LoVo (cell line): ENCODE measurements at places on chromosomes 6 and 20.

DNA sequence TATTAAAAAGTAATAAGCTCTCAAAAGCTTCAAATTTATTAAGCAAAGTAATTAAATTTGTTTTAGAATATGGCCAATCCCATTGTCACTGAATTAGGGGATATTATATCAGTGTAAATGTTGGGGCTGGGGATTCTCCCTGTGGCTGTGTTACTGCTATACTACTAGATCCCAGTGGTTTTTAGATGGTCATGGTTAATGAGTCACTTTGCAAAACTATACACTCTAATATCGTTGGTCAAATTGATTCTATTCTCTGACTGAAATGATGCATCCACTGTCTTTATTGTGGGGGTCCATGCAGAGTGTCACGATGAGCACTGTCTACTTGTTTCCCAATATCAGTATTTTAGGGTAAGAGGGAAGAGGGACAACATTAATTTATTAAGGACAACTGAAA lies 336.9 kb upstream of the PREP start:
- DNase-seq: no peak

- DNase-seq: no peak
Measured at GRCh38 chr6:160960839-160961238, 30.7 kb upstream of the MAP3K4 start.

DNA sequence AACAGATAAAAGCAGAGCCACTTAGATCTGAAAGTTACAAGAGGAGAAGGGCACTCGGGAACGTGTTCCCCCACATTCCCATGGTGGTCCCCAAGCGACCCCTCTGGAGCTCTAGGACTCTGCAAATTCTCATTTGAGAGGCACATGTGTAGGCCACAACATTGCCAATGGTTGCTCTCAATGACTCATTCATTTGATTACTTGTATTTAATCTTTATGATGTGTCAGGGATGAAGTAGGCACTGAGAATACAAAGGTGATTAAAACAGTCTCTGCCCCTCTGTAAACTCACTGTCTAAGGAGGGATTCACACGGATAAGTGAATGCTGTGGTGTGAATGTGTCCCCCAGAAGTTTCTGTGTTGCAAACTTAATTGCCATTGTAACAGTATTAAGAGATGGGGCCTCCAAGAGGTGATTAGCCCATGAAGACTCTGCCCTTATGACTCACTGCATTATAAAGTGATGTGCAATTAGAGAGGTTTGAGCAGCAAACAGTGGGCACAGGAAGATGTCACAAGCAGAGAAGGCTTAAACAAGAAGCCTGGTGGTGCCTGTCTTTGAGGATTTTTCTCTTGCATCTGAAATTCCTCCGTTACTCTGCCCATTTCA lies 34.0 kb upstream of the TRAM2 start:
- peak; percentile 58 for DNase-seq

- DNase-seq: no peak
Measured at GRCh38 chr6:15246666-15247499, 1.0 kb downstream of the JARID2 start.

DNA sequence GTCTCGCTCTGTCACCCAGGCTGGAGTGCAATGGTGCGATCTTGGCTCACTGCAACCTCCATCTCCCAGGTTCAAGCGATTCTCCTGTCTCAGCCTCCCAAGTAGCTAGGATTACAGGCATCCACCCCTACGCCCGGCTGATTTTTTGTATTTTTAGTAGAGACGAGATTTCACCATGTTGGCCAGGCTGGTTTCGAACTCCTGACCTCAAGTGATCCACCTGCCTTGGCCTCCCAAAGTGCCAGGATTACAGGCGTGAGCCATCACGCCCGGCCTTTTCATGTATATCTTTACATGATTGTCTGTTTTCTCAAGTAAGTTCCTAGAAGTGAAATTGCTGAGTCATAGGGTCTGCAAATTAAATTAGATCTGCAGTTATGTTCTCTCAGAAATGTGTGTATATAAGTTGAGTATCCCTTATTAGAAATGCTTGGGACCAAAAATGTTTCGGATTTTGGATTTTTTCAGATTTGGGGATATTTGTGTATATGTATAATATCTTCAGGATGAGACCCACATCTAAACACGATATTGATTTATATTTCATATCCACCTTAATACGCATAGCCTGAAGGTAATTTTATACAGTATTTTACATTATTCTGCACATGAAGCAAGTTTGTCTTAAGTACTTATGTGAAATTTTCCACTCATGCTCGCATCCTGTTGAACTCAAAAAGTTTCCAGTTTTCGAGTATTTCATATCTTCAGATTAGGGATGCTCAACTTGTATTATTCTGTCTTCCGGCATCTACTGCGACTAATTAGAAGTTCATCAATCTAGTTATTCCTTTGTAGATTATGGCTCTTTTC lies 40.4 kb downstream of the TAB2 start:
- no peak for DNase-seq

GRCh38 chr6:3045369-3045768 lies 22.9 kb upstream of the RIPK1 start:
- DNase-seq: no peak

- no peak for DNase-seq
Measured at GRCh38 chr6:11126876-11127275, 15.4 kb upstream of the ERVFRD-1 start.

GRCh38 chr20:52047811-52048764 lies 143.5 kb downstream of the ZFP64 start:
- DNase-seq: no peak

- no peak for DNase-seq
Measured at GRCh38 chr20:46709055-46709458, 392 bp upstream of the SLC2A10 start.

- DNase-seq: no peak
Measured at GRCh38 chr6:143465546-143465945, 14.9 kb downstream of the PEX3 start.

GRCh38 chr6:4848382-4849068 lies 72.3 kb downstream of the CDYL start:
- peak; percentile 50 for DNase-seq

- DNase-seq: no peak
Measured at GRCh38 chr20:63635431-63636141, 8.7 kb upstream of the GMEB2 start.

- DNase-seq: no peak
Measured at GRCh38 chr6:30712441-30712945, 4.6 kb downstream of the MDC1 start.

DNA sequence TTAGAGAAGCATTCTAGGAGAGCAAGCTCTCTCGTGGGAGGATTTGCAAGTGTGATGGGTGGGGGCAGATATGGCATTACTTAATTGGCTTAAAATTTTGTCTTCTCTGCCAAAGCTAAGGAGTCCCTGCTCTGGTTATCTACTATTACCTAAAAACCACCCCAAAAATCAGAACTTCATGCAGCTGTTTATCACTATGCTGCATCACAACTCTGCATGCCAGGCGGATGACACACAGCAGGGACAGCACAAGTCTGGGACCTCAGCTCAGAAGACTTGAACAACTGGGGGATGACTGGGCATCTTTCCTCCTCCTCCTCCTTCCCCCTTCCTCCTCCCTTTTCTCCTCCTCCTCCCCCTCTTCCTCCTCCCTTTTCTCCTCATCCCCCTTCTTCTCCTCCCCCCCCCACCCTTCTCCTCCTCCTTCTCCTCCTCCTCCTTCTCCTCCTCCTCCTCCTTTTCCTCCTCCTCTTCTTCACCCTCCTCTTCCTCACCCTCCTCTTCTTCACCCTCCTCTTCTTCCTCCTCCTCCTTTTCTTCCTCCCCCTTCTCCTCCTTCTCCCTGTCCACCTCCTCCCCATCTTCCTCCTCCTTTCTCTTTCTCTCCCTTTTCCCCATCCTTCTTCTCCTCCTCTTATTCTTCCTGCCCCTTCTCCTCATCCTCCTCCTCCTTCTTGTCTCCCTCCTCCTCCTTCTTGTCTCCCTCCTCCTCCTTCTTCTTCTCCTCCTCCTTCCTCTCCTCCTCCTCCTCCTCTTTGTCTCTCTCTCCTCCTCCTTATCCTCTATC lies 218.6 kb upstream of the PMEPA1 start:
- no peak for DNase-seq

GRCh38 chr20:36572701-36573102 lies 695 bp upstream of the TGIF2 start:
- DNase-seq: no peak

DNA sequence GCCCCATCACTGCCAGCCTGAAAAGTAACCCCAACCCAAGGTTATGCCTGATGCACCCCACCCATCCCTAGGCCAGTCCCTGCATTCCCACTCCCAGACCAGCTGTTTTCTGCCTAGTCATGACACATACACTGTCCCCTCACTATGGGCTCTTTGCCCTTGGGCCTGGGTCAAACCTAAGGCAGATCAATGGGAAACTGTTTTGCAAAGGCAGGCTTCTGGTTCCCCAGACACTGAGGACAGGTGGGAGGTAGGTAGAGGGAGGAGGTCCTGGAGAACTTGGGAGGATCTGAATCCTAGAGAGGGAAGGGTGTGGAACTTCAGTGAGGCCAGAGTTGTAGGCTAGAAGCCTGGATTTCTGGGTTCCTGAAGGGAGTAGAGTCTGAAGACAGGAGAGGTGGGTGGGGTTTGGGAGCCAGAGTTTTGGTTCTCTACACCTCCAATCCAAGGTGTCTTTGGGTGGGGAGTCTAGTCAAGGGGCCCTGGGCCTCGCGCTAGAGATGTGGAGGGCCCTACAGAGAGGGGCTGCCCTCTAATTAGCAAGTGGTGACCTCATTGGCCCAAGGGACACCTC lies 2.0 kb downstream of the CLIC1 start:
- DNase-seq: no peak

DNA sequence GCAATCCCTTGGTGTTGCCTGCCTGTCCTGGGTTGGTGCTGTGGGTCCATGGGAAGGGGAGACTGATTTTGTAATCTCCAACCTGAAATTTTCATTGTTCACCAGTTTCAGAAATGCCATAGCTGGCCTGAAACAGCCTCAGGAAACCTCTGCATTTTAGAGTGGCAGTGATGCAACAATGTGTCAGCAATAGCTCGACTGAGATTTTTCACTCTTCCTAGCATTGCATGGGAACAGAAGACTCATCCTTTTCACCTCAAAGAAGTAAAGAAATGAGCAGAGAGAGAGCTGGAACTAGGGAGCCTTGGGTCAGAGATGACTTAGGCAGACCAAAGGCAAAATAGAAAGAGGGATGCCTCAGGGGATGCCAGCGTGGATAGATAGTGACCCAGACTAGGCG lies 23.7 kb upstream of the TMEM14A start:
- DNase-seq: no peak

- no peak for DNase-seq
Measured at GRCh38 chr6:160742090-160742489, 40.0 kb downstream of the PLG start.

DNA sequence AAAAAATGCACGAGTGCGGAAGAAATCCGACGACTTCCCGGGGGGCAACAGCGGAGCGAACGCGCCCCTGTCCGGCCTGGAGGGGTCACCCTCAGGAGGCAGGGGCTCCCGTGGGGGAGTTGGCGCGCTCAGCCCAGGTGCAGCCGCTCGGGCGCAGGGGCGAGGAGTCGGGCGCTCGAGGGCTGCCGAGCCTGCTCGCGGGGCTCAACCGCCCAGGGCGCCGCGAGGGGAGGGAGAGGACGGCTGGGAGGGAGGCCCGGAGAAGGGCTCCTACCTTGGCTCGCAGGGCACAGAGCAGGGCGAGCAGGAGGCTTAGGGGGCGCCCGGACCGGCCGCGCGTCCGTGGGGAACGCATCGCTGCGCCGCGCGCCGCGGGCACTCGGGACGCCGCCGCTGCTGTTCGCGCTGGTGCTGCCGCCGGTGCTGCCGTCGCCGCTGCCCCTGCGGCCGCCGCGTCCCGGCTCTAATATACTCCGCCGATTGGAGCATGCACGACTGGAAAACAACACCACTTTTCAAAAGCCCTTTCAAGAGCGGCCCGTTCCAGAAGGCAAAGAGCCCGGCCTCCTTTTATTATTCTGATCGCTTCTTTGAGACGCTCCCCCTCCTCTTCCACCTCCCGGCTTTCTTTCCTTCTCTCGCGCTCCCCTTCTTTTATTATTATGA lies 490 bp downstream of the JAG1 start:
- DNase-seq: peak; percentile 14

DNA sequence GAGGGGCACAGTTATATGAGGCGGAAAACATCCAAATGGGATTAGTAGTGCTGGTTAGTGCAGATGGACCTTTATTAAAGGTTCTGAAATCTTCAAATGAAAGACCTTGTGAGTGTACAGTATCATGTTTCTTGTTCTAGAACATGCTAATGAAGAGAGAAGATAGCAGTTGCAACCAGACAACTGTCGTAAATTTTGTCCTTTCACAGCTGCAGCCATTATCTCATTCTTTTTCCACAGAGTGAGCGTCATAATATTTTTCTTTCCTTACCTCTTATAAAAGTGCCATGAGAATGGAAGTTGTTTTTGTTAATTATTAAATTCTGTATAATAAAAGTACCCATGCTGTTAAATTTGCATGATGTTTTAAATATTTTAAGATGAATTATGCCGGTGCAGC lies 4.4 kb upstream of the C6orf163 start:
- no peak for DNase-seq

DNA sequence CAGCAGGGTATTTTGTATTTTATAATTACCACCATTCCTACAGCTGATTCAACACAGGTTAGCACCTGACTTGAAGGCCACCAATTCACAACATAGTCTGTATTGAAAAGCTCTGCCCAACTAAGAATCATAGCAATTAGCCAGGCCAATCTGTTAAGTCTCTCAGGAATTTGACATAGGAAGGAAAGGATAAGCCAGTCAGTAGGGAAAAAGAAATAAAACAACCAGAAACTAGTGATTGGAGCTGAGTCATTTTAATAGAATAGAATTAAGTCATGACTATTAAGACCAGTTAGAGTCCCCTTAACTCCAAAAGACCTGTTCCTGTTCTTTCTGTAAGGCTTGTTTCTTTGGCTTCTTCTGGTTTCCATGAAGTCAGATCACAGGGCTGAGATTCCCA lies 8.1 kb downstream of the RANBP9 start:
- no peak for DNase-seq

- DNase-seq: no peak
Measured at GRCh38 chr6:3306848-3307247, 48.1 kb downstream of the PSMG4 start.

DNA sequence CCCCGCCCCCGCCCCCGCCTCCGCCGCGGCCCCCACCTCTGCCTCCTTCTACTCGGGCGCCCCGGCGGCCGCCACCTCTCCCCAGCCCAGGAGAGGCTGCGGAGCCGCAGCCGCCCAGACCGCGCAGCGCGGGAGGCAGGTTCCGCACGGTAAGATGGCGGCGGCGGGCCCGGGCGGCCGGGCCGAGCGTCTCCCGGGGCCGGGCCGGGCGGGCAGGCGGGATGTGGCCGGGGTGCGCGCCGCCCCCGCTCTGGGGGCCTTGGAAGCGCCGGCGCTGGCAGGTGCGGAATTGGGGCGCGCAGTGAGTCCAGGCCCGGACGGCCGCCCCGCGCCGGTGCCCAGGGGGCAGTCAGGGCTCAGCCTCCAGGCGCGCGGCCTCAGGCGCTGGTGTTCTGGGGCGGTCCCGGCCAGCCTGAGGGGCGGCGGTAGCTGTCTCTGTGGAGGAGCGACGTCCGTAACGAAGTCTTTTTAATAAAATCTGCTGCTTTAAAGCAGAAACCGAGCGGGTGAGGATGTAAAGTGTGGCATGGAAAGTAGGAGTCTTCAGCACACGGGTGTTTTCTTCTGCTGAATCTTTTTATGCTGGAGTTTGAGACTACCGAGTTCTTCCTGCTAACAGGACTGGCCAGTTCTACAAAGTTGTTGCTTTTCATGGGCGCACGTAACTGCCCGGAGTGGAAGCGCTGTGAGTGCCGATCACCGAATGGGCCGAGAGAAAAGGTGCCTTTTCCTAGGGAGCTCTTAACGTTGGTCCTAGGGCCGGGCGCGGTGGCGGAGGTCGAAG lies at the start of gene GID8:
TSS of gene GID8 (plus strand) at position 43 of the 784 bp plus-strand sequence. CDS start 3,356 bp downstream, outside the sequence.
- DNase-seq: peak; percentile 46

GRCh38 chr20:54290636-54291035 lies 82.7 kb downstream of the PFDN4 start:
- no peak for DNase-seq

GRCh38 chr6:17869010-17869752 lies 118.3 kb downstream of the KIF13A start:
- no peak for DNase-seq
